NCI-H446 treated with DMSO at 0.1 percent for 48 hours (cell line): ENCODE measurements at places on chromosomes 1 and 21.

DNA sequence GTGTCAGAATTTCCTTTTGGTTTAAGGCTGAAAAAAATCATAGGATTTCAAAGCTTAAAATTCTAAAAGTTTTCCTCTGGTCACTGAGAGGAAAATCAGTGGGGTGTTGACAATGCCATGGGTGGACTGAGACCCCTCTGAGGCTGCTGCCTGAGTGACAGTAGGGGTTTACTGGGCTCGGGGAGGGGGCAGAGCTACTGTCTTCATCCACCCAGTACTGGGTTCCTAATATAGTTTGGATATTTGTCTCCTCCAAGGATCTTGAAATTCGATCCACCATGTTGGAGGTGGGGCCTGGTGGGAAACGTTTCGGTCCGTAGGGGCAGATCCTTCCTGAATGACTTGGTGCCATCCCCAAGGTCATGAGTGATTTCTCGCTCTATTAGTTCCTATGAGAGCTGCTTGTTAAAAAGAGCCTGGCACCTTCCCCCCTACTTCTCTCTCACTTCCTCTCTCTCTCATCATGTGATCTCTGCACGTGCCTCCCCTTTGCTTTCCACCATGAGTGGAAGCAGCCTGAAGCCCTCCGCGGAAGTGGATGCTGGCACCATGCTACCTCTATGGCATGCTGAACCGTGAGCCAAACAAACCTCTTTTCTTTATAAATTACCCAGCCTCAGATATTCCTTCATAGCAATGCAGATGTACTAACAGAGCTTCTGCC, 72.3 kb downstream of the MAP10 start:
- no peak for DNase-seq

DNA sequence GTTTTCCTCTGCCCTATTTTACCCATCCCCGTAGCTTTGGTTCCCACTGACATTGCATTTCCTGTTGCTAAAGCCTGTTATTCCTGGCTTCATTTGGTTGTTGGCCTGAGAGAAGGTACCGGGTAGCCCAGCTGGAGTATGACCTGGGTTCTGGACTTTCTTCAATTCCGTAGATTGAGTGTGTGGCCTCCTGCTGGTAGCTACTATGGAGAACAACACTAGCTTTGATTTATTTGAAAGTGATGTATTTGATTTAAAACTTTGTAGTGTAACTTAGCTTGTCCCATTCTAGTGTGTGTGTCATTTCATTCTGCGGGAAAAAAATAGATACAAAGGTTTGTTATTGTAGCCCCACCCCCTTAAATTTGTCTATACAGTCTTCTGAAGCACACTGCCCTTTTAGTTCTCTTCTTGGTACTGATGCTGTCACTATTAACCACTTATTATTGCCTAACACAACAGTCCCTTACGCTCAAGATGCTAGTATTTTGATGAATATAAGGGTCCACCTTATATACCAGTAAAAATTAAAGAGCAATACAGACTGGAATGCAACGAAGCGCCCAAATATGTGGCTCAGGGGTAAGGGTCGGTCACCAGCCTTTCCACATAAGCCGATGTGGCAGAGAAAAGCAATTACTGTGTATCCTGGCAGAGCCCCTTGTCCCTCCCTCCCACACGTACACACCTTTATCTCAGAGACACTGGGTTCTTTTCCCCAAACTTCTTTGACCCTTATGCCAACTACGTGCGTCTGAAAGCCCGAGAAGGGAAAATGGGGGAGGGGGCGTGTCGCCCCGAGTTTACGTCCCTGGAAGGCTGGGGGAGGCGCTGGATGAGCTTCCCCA, 643 bp upstream of the MOV10 start:
- DNase-seq, result no peak

DNA sequence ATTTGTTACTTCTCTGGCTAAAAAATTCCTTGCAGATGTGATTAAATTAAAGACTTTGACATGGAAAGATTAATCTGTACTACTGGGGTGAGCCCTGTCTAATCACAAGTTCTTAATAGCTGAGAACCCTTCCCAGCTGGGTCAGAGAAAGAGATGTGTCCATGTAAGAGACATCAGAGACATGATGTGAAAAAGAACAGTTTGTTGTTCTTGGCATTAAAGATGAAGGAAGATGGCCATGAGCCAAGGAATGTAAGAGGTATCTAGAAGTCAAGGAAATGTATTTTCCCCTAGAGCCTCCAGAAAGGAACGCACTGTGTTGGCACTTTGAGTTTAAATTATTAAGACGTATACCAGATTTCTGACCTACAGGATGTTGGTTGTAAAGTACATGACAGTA, 1271.5 kb upstream of the PRMT6 start:
- peak; percentile 24 for DNase-seq

GRCh38 chr1:3483801-3484444, 29.5 kb downstream of the ARHGEF16 start:
- DNase-seq, result peak; percentile 1

GRCh38 chr1:153677718-153678518, 570 bp upstream of the NPR1 start:
- DNase-seq, result peak; percentile 14

DNA sequence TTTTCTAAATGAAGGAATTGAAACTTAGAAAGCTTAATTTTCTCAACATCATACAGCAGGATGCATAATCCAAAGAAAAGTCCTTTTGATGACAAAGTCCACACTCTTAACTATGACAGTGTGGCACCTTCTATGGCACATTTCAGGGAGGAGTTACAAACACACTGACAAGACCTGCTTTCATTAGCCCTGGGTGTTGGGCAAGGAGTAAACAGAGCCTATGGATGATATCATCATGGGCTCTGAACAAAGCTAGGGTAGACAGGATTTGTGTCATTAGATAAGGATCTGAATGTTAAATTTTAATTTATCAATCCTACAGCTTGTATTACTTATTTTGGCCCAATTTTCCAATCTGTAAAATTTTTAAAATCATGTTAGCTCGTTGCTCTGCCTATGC, 62.6 kb upstream of the DENND1B start:
- DNase-seq, result no peak

DNA sequence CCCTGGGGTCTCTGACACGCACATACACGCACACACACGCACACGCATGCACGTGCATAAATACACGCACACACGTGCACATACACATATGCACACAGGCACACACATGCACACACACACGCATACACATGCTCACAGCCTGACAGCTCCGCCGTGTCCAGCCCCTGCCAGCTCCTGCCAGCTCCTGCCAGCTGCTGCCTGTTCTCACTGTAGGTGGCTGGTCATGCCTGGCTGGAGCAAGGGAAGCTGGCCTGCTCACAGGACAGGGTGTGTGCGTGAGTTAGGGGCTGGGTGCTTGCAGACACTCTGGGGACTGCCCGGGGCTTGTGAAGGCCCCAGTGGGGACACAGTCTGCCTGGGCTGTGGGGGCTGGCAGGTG, 4.9 kb downstream of the PLCH2 start:
- DNase-seq, result peak; percentile 34

- no peak for DNase-seq
These were observed 707 bp downstream of the PRCC start for GRCh38 chr1:156767879-156768604.

- no peak for DNase-seq
These were observed 9.1 kb downstream of the CELA2A start for GRCh38 chr1:15465674-15466073.

GRCh38 chr1:183069562-183070216, 46.5 kb downstream of the LAMC1 start:
- DNase-seq, result no peak

DNA sequence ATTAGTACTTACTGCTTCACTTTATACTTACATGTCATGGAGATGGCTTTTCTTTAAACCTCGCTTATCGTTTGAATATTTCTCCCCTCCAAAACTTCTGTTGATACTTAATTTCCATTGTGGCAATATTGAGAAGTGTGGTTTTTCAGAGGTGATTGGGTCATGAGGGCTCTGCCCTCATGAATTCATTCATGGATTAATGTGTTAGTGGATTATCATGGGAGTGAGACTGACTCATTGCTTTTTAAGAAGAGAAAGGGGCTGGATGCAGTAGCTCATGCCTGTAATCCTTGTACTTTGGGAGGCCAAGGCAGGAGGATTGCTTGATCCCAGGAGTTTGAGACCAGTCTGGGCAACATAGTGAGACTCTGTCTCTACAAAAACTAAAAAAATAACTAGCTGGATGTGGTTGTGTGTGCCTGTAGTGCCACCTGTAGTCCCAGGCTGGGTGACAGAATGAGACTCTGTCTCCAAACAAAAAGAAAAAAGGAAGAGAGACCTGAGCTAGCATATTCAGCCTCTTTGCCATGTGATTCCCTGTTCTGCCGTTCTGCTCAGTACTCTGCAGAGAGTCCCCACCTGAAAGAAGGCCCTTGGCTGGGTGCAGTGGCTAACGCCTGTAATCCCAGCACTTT, 30.2 kb downstream of the RABGAP1L start:
- DNase-seq, result no peak

- no peak for DNase-seq
These were observed 63.0 kb upstream of the ANGPTL1 start for GRCh38 chr1:178933709-178934490.

- DNase-seq, result no peak
These were observed 49.0 kb downstream of the MRPL37 start for GRCh38 chr1:54248966-54249365.

GRCh38 chr1:154607609-154608396, at the start of gene ADAR:
ADAR (minus strand) TSS chr1:154608186; CDS start chr1:154608006, 180 bp downstream.
- peak; percentile 60 for DNase-seq

DNA sequence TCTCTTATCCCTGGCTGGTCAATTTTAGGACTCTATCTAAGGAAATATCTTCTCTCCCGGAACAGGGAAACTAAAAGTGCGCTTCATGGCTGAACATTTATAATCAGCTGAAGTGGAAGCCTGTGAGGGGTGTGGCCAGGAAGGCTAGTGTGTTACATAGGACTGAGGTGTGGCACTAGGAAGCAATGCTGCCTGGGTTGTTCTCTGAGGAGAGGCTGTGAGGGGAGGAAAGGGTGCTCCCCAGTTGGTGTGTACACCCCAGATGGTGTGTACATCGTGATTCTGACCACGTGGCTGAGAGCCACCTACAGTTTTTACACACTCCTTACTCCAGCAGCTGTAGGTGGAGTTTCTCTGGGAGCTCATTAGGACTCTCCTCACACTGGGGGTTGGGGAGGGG, 16.3 kb downstream of the NTPCR start:
- no peak for DNase-seq

DNA sequence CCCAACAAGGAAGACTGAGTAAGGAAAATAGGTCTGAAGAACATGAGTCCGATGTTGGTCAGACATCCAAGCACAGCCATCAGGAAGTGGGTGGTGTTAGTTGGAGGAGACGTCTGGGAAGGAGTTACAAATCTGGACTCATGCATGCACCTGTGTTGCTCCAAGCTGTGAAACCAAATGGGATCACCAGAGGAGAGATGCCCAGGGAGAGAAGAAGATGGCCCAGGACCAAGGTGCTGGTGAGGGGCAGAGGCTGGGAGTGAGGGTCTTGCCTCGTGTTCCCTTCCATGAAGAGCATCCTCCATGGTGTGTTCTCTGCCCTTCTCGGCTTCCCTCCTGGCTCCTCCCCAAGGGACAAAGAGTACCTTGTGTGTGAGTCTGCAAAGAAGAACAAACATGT, 405.6 kb downstream of the NPHP4 start:
- no peak for DNase-seq

DNA sequence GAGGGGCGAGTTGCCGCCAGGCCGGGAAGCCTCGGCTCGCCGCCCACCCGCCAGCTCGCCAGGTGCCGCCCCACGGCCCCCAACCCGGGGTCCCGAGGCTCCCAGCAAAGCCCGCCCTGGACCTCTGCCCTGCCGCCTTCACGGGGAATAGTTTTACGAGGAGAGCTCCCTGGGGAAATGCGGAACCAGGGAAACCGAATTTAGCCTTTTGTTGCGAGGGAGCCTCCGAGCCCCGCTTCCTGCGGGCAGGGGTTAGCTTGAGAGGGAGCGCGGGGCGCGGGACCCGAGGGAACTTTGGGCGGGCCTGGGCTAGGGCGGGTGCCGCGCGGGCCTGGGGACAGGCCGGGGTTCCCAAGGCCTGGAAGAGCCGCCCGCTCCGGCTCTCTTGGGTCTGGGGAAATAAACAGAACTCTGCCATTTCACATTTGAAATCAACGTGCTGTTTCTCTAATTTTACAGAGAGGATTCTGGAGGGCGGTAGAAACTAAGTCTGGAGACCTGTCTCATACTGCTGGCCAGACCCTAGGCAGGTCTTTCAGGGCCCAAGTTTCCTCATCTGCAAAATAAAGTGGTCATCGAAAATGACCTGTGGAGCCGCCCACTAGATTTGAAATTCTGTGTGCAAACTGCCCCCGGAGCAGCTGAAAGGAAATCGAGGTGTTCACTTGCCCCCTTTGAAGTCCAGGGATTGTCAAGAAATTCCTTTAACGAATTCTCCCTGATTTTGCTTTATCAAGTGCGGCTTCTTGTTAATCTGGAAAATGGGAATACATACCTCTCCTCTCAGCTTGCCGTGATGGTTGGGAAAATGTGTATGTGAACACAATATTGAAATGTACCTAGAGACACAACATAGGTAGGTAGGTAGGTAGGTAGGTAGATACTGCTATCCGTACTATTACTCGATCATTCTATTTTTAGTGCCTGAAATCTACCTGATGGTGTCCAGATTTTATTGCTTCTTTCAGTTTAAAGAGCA, 749 bp upstream of the GLUL start:
- DNase-seq, result no peak

- no peak for DNase-seq
These were observed 156.3 kb upstream of the C1orf87 start for GRCh38 chr1:60229821-60230220.

GRCh38 chr1:85199667-85200462, 951 bp downstream of the SYDE2 start:
- no peak for DNase-seq

GRCh38 chr21:31236528-31236927, 107.5 kb downstream of the TIAM1 start:
- no peak for DNase-seq

- no peak for DNase-seq
These were observed 2.3 kb upstream of the PLEKHN1 start for GRCh38 chr1:963746-964525.

- no peak for DNase-seq
These were observed 100.7 kb downstream of the MTR start for GRCh38 chr1:236895665-236896387.

DNA sequence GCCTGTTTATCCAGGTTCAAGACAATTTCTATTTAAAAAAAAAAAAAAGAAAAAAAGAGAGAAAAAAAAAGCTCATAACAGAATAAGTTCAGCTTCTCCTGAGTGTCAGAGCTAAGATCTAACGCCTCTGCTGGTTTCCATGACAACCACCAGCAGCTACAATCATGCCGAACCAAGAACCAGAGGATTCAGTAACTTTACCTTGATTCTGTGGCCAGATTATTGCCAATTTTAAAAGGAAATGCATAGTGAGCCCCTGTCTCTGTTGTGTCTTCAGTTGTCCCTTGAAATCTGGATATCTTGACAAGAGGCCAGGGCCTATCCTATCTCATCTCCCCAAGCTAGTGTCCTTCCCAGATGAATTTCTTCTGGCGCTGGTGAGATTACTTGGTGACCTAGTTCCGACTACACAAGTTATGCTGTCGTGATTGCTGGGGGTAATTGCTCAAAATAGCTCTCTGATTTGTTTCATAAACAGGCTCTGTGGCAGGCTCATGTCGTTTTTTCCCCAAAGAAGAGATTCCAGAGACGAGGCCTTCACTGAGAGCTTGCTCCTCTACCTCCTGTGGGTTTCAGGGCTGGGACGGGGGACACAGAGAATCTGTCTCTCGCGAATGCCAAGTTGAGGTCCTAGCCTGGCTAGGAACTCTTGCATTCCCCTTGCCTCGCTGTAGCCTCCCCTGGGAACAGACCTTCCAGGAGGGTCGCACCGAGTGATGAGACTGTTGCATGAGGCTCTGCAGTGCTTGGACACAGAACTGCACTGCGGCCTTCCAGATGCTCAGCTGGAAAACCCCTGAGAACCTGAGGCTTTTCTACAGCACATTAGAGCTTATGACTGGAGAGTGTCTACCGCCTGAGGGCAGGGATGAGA, 32.4 kb upstream of the SCCPDH start:
- no peak for DNase-seq
